ENCODE measurements at places on chromosomes 12 and 14. TPM values are rescaled to one million over a fixed set of nuclear protein-coding genes. Genes with fewer than 3 reads are reported as not detected.

Gene KLRB1
- not detected for total RNA-seq

GRCh38 chr12:45674181-45674977, 55.1 kb upstream of the ARID2 start:
- peak; percentile 68 for DNase-seq

Gene LPAR5
- total RNA-seq, result not detected

Gene PDZRN4
- not detected for total RNA-seq

DNA sequence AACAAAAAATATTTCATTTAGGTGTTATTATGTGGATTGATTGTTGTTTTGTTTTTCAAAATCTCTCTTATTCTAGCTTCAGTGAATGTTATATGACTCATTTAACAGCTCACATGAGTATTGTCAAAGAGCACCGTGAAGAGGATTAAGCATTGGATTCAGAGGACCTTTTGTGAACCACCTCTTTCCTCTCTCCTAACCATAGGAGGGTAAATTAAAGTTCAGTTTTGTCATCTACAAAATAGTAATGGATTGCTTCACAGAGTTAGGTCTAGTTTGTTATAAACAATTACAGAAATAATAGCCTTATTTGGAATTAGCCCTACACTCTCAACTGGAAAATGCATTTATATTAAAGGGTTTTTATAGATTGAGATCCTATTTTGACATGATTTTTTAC, 962 bp upstream of the KERA start:
- no peak for DNase-seq

Gene RNASE3
- not detected for total RNA-seq

Gene AMHR2
- total RNA-seq, result not detected

Gene AICDA
- total RNA-seq, result not detected

Gene KLRD1
- 0.03 TPM for total RNA-seq

- no peak for DNase-seq
Measured at GRCh38 chr12:93461503-93461902, 5.8 kb upstream of the MRPL42 start.

GRCh38 chr12:113844495-113845210, 121.5 kb downstream of the RBM19 start:
- DNase-seq, result peak; percentile 50

DNA sequence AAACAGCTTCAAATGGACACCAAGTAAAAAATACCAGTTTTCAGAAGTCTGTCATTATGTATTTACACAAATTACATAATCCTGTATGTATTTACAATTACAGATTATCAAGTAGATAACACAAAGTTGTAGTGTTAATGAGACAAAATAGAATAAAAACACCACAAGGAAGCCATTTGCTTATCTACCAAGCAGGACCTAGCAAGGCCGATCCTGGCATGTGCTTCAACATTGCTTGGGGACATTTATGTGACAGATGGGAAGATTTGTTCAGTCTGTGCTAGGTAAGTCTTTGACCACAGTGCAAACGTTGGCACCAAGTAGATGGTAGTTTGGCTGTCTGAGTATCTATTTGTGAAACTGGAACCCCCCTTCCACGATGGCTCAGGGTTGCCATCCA, 35.8 kb downstream of the BCAT1 start:
- DNase-seq, result no peak

- DNase-seq, result no peak
Measured at GRCh38 chr12:105227879-105228278, 8.1 kb downstream of the APPL2 start.

DNA sequence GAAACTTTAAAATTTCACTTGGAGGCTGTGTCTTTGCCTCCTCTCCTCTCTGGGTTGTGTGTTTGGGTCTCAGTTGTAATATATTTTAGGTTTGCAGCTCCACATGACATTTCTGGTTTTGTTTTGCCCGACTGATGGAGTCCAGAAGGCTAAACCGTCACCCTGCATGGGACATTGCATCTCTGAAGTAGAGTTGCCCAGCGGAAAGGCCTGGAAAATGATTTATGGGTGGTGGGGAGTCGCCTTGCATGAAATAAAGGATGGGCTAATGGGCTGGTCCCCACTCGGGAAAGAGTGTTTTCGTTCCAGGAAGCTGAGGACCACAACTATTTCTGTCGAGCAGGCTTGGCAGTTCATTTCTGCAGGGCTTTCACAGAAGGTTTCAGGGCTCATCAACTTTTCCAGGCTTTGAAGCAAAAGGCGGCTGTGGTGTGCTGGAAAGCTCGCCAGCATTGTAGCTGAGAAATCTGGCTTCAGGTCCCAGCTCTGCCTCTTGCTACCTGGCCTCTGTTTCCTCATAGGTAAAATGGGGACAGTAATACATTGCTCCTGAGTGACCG, 74.8 kb upstream of the GSC start:
- no peak for DNase-seq

DNA sequence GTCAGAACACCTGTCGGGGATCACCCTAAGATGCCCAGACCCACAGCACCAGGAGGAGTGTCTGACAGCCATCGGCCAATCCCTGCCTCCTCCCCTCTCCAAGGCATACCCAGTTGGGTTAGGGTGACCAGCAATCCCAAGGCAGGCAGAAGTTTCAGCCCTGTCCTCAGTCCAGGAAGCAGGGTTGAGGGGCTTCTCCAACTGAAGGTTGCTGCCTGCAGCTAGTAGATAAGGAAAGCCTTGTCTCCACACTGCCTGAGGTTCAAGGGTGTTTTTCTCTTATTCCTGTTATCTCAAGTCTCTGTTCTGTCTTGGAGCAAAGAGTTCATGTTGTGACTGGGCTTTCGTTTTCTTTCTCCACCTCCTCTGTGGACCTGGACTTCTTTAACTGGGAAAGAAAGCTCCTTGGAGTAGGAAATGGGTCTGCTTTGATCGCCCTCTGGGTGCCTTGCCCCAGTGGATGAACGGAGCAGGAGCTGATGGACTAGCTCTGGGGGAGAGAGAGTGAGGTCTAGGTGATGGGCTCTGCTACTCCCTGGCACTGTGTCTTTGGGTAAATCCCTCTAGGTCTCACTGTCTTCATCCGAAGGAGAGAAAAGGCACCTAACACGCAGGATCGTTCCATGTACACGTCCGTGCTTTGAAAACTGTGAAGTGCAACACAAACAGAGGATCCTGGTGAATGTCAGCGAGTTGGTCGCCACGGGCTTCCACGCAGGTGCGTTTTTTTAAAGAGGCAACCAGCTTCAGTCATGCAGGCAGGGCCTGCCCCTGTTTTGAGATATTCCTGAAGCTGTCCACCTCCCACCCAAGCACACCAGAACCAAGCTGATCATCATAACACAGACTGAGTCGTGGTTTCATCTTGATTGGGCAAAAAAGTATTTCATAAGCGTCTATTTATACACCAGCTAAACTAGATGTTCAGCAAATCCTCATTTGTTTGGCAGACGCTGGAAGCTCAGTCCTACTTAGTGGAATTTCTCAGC, 52.5 kb upstream of the FOXN3 start:
- no peak for DNase-seq
